A549 treated with DMSO at 1 μM for 4 hours (cell line): ENCODE measurements at places on chromosomes 7 and 10. TPM values are rescaled to one million over a fixed set of nuclear protein-coding genes. Genes with fewer than 3 reads are reported as not detected.

Gene NPC1L1
- total RNA-seq: 0.06 to 0.09 TPM (median 0.08 TPM) in 4 of 5 replicates, not detected in the other

Gene FAM221A
- 0.15 to 1.6 TPM (median 0.52 TPM) in 5 replicates for total RNA-seq

Gene OLAH
- not detected in 5 replicates for total RNA-seq

Gene FRMPD2
- total RNA-seq: 0.02 to 0.08 TPM (median 0.08 TPM) in 3 of 5 replicates, not detected in the others

Gene GARIN1A
- total RNA-seq: 0.26 to 0.80 TPM (median 0.65 TPM) in 5 replicates

Gene ST8SIA6
- total RNA-seq: 0.09 to 0.19 TPM (median 0.13 TPM) in 5 replicates

Gene TACC2
- 90.6 to 96.2 TPM (median 91.1 TPM) in 5 replicates for total RNA-seq

Gene VWC2
- total RNA-seq: not detected in 5 replicates

Gene DNAJC1
- 21.7 to 33.2 TPM (median 29.2 TPM) in 5 replicates for total RNA-seq

Gene NRCAM
- total RNA-seq: 70.5 to 98.1 TPM (median 90.7 TPM) in 5 replicates

Gene GAD2
- total RNA-seq: not detected in 5 replicates

Gene BBS9
- total RNA-seq: 3.1 to 4.2 TPM (median 3.5 TPM) in 5 replicates

Gene GIMAP6
- not detected in 5 replicates for total RNA-seq

Gene PDE6C
- total RNA-seq: not detected in 5 replicates

Gene NPFFR1
- total RNA-seq: 0.01 TPM in 2 of 5 replicates, not detected in the others

Gene NUTM2A
- total RNA-seq: 0.05 to 0.19 TPM (median 0.12 TPM) in 4 of 5 replicates, not detected in the other

Gene CABCOCO1
- 0.11 to 0.33 TPM (median 0.23 TPM) in 4 of 5 replicates, not detected in the other for total RNA-seq

Gene TAS2R16
- not detected in 5 replicates for total RNA-seq

Gene IFIT1B
- total RNA-seq: not detected in 5 replicates

Gene SH2D4B
- total RNA-seq: 0.02 to 0.08 TPM (median 0.06 TPM) in 3 of 5 replicates, not detected in the others

Gene FOXP2
- total RNA-seq: not detected in 5 replicates

Gene LRRD1
- total RNA-seq: not detected in 5 replicates

Gene CLEC2L
- 0.08 to 0.09 TPM in 2 of 5 replicates, not detected in the others for total RNA-seq

Gene NUTM2E
- total RNA-seq: 0.36 to 0.43 TPM (median 0.40 TPM) in 5 replicates

Gene KLF14
- 0.05 TPM in 2 of 5 replicates, not detected in the others for total RNA-seq

Gene PIK3AP1
- 0.62 to 0.92 TPM (median 0.71 TPM) in 5 replicates for total RNA-seq

Gene HOXA11
- total RNA-seq: 0.63 to 1.2 TPM (median 0.79 TPM) in 5 replicates

Gene CFAP46
- total RNA-seq: 0.45 to 2.0 TPM (median 1.4 TPM) in 5 replicates

Gene FRAT1
- total RNA-seq: 0.78 to 2.2 TPM (median 1.7 TPM) in 5 replicates

Gene RNF148
- total RNA-seq: not detected in 5 replicates

Gene NANOS1
- 2.4 to 3.1 TPM (median 2.8 TPM) in 5 replicates for total RNA-seq

Gene NEBL
- total RNA-seq: 2.7 to 6.5 TPM (median 4.6 TPM) in 5 replicates

Gene GGCT
- 70.7 to 84.8 TPM (median 74.9 TPM) in 5 replicates for total RNA-seq

Gene CCL24
- 0.25 to 0.32 TPM in 2 of 5 replicates, not detected in the others for total RNA-seq

Gene ERVW-1
- total RNA-seq: not detected in 5 replicates

Gene CALML3
- total RNA-seq: not detected in 5 replicates

Gene CYP2E1
- 0.19 to 0.30 TPM (median 0.28 TPM) in 5 replicates for total RNA-seq

Gene REEP3
- 13.4 to 23.8 TPM (median 22.4 TPM) in 5 replicates for total RNA-seq

Gene CELF2
- total RNA-seq: 0.03 to 0.10 TPM (median 0.04 TPM) in 3 of 5 replicates, not detected in the others

Gene VWA2
- total RNA-seq: not detected in 5 replicates

Gene GIMAP4
- not detected in 5 replicates for total RNA-seq

Gene FAM171A1
- total RNA-seq: 27.0 to 30.4 TPM (median 29.5 TPM) in 5 replicates

Gene BTRC
- total RNA-seq: 8.4 to 13.3 TPM (median 11.4 TPM) in 5 replicates

Gene NRP1
- 82.5 to 109 TPM (median 106 TPM) in 5 replicates for total RNA-seq

Gene ZPBP
- total RNA-seq: not detected in 5 replicates
